SK-N-DZ (cell line): ENCODE measurements at places on chromosomes 4 and X.

DNA sequence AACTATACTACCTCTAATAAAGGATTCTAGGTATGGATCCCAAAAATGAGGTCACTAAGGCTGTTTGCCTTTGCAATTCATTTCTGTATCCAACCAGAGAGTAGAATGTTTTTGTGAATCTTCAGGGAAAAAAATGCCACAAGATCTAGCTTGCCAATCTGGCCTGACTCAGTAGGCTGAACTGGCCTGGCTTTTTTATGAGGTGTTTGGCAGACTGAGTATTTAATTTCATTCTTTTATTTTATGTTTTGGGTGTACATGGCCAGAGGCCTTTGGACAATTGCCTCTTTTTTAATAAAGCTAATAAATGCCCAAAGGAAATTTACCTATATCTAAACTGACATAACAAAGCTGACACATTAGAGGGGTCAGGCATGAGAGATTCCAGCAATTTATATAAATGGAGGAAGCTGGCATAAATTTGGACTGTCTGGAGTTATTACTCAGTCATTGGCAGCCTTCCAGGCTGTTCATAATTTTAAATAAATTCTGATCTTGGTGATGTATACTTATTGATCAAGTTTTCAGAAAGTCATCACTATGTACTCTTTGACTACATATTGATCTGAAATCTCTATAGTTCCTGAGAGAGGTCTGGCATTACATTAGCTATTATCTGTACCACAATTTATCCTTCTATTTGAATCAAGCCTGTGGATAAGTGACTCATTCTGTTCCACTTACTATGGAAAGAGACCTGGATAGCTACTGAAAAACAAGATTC, 376.4 kb upstream of the NOCT start:
- no peak for DNase-seq

DNA sequence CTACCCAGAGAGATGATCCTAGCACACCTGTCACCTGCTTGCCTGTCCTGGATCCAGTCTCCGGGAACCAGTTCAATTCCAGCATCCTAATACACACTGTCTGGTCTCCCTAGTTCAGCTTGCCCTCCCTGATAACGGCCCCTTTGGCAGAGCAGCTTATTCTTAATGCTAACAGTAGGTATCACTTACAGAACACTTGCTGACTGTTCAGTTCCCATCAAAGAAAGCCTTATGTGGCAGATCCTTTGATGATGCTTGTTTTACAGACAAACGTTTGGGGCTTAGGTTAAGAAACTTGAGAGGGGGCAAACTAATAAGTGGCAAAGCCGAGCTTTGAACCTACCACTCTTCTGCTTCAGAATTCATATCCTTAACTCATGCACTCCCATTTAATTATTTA, 890 bp downstream of the RASSF6 start:
- DNase-seq: no peak

GRCh38 chrX:134658760-134659023, 421 bp upstream of the PLAC1 start:
- DNase-seq: no peak

DNA sequence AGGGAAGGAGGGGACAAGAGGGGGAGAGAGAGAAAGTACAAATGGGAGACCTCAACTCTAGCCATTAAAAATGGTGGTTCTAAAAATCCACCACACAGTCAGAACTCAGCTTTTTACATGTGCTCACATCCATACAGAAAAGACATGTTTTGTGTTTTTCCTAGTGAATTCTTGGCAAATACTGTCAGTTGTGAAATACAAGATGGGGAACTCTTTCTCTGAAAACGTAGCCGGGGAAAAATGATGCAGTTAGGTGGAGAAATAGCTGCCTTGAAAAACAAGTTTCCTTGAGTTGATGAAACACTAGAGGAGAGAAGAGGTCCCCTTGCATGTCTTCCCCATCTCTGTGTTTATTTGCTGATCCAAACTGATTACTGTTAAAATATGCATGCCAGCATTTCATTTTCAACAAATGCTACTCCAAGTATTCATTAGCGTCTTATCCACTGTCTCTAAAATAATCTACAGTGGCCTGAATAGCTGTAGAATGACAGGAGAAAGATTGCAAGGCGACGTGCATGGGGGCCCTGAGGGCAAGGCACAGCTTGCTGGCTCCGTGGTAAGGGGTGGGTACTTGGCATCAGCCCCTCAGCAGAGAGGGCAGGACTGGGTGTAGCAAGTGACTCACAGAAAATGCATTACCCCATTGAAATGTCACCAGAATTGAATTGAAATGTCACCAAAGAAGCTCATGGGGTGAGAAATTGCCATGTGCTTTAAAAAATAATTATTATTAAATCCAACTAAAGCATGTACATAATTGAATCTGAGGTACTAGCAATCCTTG, 48.1 kb upstream of the TBL1X start:
- DNase-seq: no peak

- no peak for DNase-seq
Measured at GRCh38 chr4:128456171-128456570, 168.6 kb upstream of the PGRMC2 start.
